Mucosa of descending colon (tissue), 3 donors: ENCODE measurements at places on chromosomes 11 and 22. TPM values are rescaled to one million over a fixed set of nuclear protein-coding genes. Genes with fewer than 3 reads are reported as not detected.

DNA sequence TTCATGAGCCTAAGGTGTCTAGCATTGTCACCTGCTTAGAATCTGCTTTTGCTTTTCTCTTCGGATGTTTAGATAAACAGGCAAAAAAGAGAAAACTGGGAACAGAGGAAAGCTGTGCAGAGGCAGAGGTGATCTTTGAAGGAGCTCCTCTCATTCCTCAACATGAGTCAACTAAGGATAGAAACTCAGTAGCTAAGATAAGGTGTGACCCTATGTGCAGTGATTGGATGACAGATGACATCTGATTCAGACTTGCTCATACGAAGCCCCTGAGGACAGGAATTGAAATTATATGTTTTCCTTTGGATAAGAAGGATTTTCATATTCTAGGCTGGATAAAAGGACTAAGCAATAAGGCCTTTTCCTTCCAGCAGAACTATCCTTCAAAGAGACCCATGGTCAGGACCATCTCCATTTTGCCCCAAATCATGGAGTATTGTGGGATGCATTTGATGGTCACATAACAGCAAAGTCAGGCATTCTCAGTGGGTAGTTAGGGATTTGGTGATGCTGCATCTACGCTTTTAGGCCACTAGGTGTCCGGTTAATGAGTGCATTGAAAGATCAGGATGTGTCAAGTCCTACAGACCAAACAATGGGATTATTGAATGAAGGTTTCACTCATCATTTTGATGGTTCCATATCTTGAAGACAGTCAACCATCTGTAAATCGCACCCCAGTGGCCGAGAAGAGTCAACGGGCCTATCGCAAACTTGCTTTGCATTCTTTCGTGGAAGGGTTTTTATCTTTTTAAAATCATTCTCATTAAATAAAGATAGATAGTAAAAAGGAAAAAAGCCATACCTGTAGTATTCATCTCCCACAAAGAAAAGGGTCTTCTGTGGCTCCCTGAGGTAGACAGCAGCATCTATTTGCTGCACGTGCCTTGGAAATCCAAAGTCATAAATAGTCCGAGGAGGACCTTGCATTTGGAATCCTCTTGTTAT is 32.2 kb downstream of the MMP20 start:
- DNase-seq, result no peak

DNA sequence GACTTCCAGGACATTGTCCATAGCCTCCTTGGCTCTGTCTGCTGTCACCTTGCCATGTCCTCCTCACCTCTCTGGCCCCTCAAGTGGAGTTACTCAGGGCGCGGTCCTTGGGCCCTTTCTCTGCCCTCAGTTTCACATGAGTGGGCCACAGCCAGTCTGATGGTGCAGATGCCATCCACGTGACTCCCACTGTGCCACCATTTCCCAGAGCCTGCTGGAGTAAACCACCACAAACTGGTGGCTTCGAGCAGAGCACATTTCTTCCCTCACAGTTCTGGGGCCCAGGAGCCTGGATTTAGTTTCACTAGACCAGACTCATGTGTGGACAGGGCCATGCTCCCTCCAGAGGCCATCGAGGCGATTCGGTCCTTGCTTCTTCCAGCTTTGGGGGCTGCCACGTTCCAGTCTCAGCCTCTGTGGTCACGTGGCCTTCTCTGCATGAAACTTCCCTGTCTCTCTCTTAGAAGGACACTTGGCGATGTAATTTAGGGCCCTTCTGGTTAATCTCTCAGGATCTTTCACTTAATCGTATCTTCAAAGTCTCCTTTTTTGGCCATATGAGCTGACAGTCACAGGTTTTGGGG is 14.6 kb downstream of the SMARCB1 start:
- peak; percentile 38 for DNase-seq

GRCh38 chr11:32426192-32426591 is 9.1 kb downstream of the WT1 start:
- no peak for DNase-seq

The CAPRIN1 gene
- total RNA-seq, result 175 TPM

The KCNQ1OT1 gene
- total RNA-seq, result 1.7 TPM

GRCh38 chr22:24601217-24602104 is 1.5 kb upstream of the GGT1 start:
- DNase-seq, result peak; percentile 93

The KCNJ11 gene
- 1.6 TPM for total RNA-seq
